ENCODE measurements at places on chromosomes 6 and 20.

DNA sequence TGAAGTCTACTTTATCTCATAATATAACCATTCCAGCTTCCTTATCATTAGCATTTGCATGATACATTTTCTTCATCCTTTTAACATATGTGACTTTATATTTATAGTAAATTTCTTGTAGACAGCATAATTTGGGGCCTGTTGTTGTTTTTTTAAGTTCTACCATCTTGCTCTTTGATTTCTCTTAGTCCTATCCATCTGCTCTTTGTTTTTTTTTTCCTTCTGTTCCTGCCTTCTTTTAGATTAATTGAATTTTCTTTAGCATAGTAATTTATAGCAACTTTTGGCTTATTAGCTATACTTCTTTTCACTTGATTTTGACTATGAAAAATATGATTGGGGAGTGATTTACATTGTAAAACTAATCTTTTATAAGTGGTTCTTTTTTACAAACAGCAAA lies 19.2 kb upstream of the FABP7 start:
- no peak for DNase-seq

GRCh38 chr20:19115581-19115980 lies 96.9 kb upstream of the SLC24A3 start:
- no peak for DNase-seq

DNA sequence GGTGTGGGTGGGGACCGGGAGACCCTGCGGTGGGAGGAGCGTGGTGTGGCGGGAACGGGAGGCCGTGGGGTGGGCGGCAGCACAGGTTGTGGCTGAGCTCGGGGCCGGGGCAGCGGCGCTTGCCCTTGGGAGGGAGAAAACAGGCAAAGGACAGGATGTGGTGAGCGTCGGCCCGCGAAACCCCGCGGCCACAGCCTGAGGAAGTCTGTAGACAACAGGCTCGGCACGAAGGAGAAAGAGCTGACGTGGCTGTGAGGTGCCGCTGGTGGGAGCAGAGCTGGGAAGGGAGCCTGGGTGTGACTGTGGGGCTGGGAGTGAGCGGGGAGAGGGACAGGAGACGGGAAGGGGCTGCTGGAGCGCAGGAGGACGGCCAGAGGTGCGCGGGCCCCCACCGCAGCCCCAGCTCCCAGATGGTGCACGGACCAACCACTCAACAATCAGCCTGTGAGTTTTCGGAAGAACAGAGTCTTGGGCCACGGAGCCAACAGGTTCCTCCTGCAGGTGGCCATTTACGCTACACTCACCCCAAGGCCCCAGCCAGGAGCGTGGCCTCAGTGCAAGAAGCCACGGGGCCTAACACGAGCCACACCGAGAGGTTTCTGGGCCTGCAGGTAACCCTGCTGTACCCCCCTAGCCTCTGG lies 202.8 kb downstream of the DLL1 start:
- no peak for DNase-seq

- peak; percentile 93 for DNase-seq
These were observed 18.6 kb downstream of the TAB2 start for GRCh38 chr6:149335924-149336608.

DNA sequence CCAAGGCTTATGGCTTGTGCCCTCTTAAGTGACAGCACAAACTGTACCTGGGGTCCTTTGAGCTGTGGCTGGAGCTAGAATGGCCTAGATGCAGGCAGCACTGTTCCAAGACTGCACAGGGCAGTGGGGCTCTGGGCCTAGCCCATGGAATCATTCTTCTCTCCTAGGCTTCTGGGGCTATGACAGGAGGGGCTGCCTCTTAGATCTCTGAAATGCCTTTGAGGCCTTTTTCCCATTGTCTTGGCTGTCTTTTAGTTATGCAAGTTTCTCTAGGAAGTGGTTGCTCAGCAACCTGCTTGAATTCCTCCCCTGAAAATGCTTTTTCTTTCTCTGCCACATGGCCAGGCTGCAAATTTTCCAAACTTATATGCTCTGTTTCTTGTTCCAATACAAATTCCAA lies 183.4 kb downstream of the WDR27 start:
- DNase-seq: no peak

GRCh38 chr20:63682384-63683139 lies 13.9 kb upstream of the TNFRSF6B start:
- DNase-seq: peak; percentile 100

Data from NCI-H226 (cell line).